ENCODE measurements at places on chromosomes 1 and 21.

GRCh38 chr1:43427941-43428340 lies 25.8 kb downstream of the HYI start:
- no peak for DNase-seq

GRCh38 chr1:111706921-111707320 lies 32.3 kb downstream of the INKA2 start:
- no peak for DNase-seq

- DNase-seq: no peak
Measured at GRCh38 chr1:220164116-220164515, 70.2 kb downstream of the IARS2 start.

GRCh38 chr1:172499636-172500141 lies 33.3 kb upstream of the SUCO start:
- peak; percentile 20 for DNase-seq

DNA sequence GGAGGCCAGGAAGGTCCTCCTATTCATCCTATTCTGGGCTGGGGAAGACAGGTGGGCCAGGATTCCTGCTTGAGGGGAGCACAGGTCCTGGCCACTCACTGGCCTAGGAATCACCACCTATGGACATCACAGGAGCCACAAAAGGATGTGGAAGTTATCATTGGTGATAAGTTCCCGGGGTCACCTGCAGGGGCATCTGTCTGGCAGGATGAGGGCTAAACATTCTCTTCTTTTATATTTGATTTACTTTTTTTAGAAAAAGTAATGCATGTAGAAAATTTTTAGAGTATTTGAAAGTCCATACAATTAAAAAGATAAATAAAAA lies 33.2 kb upstream of the KIAA0040 start:
- DNase-seq: no peak

- no peak for DNase-seq
Measured at GRCh38 chr1:59108481-59109317, 188.2 kb upstream of the FGGY start.

GRCh38 chr21:37259426-37259825 lies 7.7 kb downstream of the VPS26C start:
- no peak for DNase-seq

GRCh38 chr21:27772816-27773215 lies 805.9 kb upstream of the ADAMTS5 start:
- no peak for DNase-seq

DNA sequence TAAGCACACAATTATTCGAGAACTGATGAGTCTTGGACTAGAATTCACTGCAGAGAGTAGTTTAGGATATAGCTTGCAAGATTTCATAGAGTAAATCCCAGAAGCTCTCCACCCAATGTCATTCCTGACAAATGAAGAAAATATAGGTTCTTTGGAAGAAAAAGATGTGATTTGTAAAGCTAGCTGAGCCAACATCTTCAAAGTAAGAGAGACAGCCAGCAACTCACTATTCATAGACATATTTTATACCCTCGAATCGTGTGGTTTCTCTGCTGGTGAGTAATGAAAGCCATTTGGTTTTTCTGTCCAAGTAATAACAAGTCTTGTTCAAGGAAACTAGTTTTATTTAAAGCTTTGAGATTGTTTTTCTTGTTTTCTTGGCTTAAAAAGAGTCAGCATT lies 165.7 kb upstream of the SYT6 start:
- no peak for DNase-seq

- no peak for DNase-seq
Measured at GRCh38 chr21:34037009-34037795, 36.2 kb upstream of the MRPS6 start.

- DNase-seq: peak; percentile 68
Measured at GRCh38 chr1:1628754-1629429, 3.1 kb upstream of the MMP23B start.

DNA sequence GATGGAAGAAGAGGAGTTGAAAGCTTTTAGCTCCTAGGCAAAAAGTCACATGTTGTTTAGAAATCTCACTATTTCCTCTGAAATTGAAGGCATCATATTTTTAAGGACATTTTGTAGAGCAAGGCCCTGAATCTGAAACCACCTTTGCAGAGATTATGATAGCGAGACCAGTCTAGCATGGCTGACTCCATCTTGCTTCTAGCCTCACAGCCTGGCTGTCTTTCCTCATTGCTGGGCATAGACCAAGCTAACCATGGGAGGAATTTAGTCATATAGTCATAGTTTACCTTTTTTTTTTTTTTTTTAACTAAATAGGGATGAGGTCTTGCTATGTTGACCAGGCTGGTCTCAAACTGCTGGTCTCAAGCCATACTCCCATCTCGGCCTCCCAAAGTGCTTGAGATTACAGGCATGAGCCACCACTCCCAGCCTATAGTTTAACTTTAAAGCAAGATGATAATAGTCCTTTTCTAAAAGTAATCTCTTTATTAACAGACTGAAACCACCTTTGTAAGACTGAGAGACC lies 42.2 kb upstream of the ZNF326 start:
- peak; percentile 31 for DNase-seq

DNA sequence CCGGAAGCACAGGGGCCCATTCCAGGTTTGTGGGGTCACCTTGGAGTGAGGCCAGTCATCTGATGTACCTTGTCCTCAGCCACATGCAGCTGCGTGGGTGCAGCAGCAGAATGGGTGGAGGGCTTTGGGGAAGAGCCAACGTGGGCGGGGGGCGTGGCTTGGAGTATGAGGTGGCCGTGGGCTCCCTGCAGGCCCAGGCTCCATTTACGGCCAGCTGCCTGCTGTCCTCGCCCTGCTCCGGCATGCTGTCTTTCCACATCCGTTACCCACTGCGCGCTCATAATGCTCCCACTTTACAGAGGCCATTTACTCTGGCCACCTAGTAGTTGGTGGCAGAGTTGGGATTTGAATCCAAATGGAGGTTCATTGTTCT lies 27.8 kb upstream of the TINAGL1 start:
- no peak for DNase-seq

DNA sequence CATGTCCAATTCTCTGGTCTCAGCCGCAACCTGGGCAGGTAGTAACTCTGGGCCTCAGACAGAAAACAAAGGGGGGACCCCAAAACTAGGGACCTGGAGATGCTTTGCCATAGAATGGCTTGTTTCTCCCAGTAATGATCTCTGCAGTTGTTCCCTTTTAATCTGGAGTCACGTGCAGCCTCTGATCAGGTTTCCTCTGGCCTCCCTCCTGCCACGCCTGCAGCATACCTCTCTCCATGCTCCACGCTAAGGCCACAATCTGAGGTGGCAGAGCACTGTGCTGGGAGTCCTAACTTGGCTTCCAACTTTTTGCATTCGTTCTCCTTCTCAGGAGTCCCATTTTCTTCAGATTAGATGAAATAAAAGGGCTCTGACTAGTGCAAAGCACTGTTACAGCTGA lies 1.9 kb downstream of the PABPC4 start:
- peak; percentile 32 for DNase-seq

- no peak for DNase-seq
Measured at GRCh38 chr1:206896261-206896660, 982 bp upstream of the IL24 start.

GRCh38 chr1:18325136-18325535 lies 155.6 kb upstream of the KLHDC7A start:
- no peak for DNase-seq

DNA sequence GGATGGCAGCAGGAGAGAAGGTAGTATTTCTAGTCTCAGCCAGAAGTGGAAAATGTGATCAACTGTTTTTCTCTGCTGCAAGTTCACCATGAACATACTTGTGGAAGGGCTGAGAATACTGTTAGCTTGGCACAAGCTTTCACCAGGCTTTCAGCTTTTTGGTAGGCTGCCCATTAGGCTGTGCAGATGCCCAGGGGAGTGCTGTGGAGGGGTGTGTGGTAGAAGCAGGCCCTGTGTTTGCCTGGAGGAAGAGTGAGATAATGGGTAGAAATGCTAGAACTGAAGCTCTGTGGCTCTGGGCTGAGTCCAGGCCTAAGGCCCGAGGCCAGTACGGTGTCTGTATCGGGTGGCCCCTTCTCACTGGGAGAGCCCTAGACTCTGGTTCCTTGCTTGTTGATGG lies 9.8 kb downstream of the DNAJC6 start:
- DNase-seq: no peak

DNA sequence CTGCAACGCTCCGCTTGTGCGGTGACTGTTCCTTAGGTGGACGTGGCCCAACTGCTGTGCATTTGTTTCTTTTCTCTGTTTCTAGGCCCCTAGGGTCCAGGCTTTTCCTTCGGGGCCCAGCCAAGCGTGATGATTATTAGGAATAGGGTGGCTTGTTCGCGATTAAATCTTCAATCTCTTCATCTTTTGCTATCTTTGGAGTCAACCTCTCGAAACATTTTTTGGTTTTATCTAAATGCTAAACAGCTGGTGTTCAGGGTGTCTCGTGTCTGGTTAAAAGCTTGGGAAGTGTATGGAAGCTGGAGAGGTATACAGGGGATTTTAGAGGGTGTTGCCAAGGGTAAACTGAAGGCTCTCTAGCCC lies 844 bp upstream of the PLD5 start:
- no peak for DNase-seq

DNA sequence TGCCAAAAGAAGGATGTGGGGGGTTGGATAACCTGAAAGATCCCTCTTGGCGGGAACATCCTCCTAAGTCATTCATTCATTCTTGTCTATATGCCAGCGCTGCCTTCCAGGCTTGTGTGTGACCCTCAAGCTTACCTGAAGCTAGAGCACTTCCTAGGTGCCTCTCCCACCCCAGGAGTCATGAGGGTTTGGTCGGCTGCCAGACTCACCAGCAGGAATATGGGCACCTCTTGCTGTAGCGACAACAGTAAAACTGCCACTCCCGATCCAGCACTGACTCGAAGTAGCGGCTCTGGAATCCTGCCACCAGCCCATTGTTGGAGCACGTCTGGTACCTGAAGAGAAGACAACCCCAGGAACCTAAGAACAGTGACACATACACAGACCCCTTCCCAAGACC lies 15.0 kb downstream of the DPT start:
- DNase-seq: no peak

GRCh38 chr1:72847651-72848050 lies 565.3 kb upstream of the NEGR1 start:
- no peak for DNase-seq

DNA sequence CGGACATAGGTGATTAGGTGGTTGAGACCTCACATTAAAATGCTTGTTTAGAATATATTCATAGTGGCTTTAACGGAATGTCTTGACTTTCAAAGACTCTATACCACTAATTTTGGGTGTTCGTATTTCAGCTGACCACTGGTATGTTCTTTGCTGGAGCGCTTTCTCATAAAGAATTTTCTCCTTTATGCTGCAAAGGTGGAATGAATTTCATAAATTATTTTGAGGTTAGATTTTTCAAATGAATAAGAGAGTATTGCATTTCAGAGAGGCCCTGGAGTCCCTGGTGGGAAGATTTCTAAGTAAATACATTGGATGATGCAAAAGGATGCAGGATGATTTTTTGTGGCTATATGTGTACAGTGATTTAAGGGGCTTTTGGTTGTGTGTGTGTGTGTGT lies 55.8 kb downstream of the HUNK start:
- DNase-seq: no peak

- no peak for DNase-seq
Measured at GRCh38 chr1:234912548-234913277, 215.9 kb downstream of the TOMM20 start.

GRCh38 chr1:12756273-12756672 lies 10.3 kb downstream of the CFAP107 start:
- DNase-seq: no peak

DNA sequence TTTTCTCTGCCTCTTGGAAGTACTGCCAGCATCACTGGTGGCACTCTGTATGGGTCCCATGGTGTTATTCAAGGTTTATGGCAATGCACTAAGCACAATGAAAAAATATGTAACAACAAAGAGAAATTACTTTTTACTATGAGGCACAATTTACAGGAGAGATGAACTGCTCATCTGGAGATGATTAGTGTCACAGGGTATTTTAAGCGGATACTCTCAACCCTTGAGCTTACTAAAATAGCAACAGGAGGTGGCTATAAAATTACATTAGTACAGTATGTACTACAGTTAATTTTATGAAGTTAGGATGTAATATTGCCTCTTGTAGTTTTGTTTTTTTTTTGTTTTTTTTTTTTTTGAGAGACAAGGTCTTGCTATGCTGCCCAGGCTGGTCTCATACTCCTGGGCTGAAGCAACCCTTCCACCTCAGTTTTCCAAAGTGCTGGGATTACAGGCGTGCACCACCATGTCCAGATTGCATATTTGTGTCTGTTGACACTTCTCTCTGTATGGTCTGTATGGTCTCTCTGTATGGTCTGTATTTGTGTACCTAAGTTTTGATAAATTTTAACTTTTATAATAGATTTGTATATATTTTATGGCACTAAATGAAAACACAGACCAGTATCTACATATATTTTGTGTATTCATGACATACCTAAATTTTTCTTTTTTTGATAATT lies 175.6 kb upstream of the HP1BP3 start:
- no peak for DNase-seq

DNA sequence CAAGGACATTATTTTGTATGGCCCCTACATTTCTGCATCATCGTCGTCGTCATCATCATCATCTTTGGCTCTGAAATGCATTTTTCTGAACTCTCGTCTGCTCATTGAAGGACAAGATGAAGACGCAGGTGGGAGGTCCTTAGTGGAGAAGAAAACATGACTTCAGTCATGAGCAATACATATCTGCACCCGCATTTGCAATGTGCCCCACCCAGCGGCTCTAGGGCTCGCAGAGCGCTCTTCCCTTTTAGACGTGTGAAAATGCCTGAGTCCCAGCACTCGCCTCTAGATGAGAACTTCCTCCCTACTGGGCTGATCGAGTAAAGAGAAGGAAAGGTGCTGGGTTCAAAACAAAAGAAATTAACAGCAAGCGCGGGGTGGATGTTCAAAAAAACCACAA lies 10.1 kb downstream of the C1orf174 start:
- peak; percentile 30 for DNase-seq

DNA sequence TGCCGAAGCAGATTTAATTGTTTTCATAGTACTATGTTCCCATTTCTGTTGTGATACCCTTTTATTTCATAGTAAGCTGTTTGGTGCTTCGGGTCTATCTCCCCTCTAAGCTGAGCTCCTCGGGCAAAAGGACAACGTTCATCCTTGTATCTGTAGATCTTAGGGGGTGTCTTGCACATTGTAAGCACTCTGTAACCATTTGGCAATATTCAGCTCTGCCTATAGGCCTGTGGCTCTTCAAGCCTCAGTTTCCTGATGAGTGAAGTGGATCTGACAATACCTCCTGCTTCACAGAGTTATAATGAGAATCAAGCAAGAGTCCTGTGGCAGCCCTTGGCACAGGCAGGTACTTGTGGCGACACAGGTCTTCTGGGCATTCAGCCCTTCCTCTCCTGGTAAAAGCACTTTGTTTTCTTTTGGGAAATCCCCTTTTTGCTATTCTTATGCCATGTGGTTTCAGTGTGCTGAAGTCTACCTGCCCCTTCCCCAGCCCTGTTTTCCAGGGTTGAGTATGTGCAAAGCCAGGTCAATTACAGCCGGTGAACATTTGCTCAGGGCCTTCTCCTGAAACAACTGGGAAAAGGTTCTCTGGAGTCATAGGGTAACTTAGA lies 8.5 kb upstream of the EXO1 start:
- DNase-seq: no peak

GRCh38 chr21:42122808-42123207 lies 51.7 kb downstream of the UMODL1 start:
- DNase-seq: no peak

- DNase-seq: no peak
Measured at GRCh38 chr1:228891272-228892034, 156.2 kb downstream of the RHOU start.

DNA sequence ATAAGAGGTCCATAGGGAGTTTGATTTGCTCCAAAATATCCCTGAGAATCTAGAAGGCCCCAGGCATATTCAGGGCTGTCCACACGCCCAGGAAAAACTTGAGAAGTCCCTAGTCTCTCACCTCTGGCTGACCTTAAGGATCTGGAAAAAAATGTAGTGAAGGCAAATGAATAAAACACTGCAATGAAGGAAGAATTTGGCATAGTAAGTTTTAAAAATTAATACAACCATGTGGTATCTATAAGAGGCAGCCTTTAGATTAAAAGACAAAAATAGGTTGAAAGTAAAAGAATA lies 91.3 kb downstream of the COLGALT2 start:
- DNase-seq: no peak
